ENCODE measurements at places on chromosomes 12 and 14.

- no peak for DNase-seq
These were observed 7.7 kb downstream of the FOS start for GRCh38 chr14:75286313-75286712.

DNA sequence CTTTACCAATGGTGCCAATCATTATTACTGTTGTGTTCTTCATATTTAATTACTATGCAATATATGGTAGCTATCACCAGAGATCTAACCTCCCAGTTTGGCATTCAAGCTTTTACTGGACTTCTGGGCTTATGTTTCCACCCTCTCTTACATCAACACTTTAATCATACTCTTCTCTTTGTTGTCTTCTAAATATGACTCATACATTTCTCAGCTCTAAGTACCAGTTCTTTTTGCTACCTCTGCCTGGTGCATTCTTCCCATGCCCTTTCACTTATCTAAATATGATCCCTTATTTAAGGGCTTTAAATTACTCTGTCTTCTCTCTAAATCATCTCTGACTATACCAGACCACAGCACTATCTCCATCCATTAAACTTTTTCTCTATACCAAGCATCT lies 246.1 kb upstream of the CCDC196 start:
- no peak for DNase-seq

DNA sequence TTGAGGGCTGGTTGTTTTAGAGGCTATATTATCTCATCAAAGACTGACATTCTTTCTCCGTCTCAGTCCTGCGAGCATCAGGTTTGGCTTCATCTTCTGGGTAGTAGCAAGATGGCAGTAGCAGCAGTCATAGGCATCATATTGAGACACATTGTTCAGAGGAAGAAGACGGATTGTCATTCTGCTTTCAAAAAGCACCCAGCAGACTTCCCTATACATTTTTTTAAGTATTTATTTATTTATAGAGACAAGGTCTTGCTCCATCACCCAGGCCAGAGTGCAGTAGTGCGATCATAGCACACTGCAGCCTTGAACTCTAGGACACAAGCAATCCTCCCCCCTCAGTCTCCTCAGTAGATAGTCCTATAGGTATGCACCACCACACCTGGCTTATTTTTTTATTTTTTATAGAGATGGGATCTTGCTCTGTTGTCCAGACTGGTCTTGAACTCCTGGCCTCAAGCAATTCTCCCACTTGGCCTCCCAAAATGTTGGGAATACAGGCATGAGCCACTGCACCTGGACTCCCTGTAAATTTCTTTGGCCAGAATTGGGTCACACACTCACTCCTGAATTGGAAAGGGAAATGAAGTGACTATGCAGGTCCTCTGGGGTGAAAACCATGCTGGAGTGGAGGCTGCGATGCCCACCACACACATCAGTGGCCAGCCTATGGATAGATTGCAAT lies 125.4 kb downstream of the SLC38A6 start:
- DNase-seq, result no peak

- DNase-seq, result peak; percentile 80
These were observed 455 bp downstream of the ATP6V1D start for GRCh38 chr14:67358924-67359774.

DNA sequence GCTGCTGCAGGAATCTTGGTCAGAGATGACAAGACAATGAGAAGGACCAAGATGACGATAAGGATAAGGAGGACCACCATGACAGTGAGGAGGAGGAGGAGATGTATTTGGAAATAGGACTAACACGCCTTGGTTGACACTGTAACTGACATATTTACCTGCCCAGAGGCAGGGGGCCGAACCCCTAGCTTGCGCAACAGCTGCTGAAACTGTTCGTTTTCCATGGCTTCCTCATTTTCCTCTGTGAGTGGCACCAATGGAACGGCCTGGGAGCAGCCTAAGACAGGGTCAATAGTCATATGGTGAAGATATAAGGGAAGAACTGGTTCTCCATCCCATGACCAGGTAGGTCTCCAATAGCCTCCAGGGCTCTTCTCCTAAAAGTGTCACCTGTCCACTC lies 28.8 kb downstream of the TIMELESS start:
- no peak for DNase-seq

GRCh38 chr14:33280646-33281045 lies 342.0 kb downstream of the NPAS3 start:
- DNase-seq, result peak; percentile 10

DNA sequence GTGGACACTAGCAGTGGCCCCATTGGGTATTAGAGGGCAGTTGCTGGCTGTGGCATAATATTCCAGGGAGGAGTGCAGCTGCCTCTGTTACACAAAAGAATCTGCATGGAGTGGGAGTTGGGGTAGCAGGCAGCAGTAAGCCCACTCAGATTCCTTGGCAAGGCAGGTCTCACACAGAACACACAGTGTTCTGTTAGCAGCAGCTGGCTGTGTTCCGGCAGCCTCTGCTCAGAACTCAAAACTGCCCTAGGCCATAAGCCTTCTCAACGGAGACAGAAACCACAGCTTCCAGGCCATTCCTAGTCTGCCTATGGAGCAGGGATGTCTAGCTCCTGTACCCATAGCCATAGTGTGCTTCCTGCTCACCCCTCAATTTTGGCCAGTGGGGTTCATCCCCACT lies 1085.4 kb downstream of the SLC6A15 start:
- DNase-seq, result peak; percentile 20

DNA sequence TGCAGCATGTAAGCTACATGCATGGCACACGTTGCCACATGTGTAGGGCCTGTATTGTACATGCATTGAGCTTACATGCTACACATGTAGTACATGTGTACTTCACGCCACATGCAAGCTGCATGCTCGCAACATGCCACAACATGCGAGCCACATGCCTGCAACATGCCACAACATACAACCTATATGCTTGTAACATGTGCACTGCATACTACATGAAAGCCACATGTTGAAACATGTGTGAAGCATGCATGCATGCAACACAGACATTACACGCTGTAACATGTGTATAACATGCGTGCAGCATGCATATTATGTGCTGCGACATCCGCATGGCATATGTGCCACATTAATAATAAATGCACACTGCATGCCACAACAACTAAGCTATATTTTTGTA lies 9.1 kb upstream of the TMTC1 start:
- no peak for DNase-seq

DNA sequence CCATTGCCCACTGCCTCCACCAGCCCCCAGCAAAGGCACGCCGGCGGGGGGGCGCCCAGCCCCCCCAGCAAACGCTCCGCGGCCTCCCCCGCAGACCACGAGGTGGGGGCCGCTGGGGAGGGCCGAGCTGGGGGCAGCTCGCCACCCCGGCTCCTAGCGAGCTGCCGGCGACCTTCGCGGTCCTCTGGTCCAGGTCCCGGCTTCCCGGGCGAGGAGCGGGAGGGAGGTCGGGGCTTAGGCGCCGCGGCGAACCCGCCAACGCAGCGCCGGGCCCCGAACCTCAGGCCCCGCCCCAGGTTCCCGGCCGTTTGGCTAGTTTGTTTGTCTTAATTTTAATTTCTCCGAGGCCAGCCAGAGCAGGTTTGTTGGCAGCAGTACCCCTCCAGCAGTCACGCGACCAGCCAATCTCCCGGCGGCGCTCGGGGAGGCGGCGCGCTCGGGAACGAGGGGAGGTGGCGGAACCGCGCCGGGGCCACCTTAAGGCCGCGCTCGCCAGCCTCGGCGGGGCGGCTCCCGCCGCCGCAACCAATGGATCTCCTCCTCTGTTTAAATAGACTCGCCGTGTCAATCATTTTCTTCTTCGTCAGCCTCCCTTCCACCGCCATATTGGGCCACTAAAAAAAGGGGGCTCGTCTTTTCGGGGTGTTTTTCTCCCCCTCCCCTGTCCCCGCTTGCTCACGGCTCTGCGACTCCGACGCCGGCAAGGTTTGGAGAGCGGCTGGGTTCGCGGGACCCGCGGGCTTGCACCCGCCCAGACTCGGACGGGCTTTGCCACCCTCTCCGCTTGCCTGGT lies at the start of gene CDKN1B:
Gene CDKN1B, plus strand, starts transcription at position 576 of the 793 bp plus-strand sequence. CDS start 472 bp downstream, outside the sequence.
- peak; percentile 97 for DNase-seq

- DNase-seq, result no peak
These were observed 444.9 kb upstream of the FOXG1 start for GRCh38 chr14:28321475-28322244.

GRCh38 chr14:93804654-93805053 lies 16.4 kb upstream of the PRIMA1 start:
- DNase-seq, result no peak

- DNase-seq, result no peak
These were observed 60.1 kb downstream of the FOXN3 start for GRCh38 chr14:89356927-89357326.
